ENCODE measurements at places on chromosomes 7 and 10.

- DNase-seq, result no peak
Observed at GRCh38 chr7:91710881-91711280, 169.6 kb downstream of the MTERF1 start.

DNA sequence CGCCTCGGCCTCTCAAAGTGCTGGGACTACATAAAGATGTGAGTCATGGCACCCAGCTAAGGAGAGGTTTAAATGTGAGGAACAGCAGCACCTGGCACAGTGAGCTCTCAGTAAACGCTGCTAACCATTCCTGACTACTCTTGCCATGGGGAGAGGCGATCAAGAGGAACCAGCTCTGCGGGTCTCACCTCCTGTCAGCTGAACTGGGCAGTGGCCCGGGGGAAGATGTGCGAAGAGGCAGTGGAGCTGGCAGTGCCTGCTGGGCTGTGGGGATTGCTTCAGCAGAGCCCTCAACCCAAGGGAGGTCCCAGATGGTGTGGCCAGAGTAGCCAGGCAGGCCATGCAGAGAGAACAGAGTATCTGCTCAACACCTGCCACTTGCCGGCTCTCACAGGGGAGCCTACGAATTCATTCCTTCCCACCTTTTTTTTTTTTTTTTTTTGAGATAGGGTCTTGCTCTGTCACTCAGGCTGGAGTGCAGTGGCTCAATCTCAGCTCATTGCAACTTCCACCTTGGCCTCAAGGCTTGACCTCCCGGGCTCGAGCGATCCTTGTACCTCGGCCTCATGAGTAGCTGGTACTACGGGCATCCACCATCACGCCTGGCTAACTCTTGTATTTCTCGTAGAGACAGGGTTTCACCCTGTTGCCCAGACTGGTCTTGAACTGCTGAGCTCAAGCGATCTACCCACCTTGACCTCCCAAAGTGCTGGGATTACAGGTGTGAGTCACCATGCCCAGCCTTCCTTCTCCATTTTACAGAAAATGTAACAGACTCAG, 6.8 kb downstream of the POLM start:
- no peak for DNase-seq

DNA sequence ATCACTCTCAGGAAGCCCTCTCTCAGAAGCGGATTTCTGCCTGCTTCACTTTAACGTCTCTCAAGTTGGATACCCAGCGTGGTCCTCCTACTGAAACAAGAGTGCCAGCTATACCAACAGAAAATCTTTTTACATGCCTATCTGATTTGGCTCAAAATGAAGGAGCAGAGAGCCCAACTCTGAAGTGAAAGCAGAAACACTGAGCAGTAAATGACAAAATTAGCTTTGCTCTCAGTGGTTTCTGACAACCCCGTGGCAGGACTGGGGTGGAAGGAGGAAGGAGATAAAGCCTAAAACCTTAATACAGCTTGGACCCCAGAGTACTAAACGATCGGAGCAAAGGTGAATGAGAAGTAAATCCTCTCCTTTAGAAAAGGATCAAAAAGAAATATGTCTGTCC, 25.1 kb upstream of the GPR37 start:
- no peak for DNase-seq

GRCh38 chr10:113427236-113427735, 125.6 kb upstream of the HABP2 start:
- DNase-seq, result no peak

DNA sequence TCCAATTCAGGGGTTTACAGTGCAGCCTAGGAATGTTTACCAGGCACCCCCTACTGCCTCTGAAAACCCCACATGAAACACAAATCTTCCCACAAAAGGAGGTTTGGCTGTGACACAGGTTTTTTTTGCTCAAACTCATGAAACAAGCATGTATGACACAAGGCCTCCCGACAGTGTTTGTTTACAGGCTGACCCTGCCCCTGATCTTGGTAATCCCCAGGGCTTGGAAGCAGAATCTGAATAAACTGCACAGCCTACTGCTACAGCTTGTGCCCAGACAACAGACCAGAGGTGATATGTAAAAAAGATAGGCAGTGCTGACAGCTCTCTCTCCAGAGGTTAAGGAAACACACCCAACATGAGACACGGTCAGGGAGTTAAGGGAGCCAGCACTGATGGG, 184.2 kb downstream of the KMT2E start:
- no peak for DNase-seq

DNA sequence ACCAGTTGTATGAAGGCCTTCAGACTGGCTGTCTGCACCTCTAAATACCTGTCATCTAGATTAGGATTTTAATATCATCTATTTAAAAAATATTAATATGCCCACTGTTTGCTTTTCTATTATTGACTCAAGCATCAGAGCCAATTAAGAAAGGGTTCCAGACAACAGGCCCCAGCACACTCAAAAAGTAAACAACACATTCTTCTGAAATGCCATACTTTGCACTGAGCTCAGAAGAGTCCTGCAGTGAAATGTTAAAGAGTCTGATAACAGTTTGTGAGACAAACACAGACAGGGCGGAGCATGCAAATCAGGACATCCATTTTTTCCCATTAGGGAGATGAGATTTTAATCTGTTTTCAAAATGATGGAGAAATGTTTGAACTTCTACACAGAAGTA, 45.9 kb upstream of the KLF6 start:
- peak; percentile 23 for DNase-seq

DNA sequence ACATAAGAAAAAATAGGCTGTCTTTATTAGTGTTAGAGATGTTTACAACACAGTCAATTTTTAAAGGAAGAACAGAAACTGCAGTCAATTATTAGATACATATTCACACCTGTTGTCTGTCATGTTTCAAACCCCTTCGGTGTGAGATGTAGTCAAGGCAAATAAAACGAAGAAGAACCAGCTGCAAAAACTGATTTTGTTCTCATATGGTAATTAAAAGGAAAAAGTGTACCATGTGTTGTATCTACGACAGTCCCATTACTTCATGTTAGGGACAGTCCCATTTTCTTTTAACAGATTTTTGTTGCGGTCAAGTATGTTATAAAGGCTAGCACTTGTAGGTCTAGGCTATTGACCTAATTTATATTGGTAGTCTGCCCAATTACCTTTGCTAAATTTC, 149.4 kb downstream of the LRRN3 start:
- DNase-seq, result no peak

GRCh38 chr7:26880852-26881251, 16.5 kb upstream of the SKAP2 start:
- DNase-seq, result no peak

- no peak for DNase-seq
Observed at GRCh38 chr7:39623732-39624441, 515 bp downstream of the RALA start.

DNA sequence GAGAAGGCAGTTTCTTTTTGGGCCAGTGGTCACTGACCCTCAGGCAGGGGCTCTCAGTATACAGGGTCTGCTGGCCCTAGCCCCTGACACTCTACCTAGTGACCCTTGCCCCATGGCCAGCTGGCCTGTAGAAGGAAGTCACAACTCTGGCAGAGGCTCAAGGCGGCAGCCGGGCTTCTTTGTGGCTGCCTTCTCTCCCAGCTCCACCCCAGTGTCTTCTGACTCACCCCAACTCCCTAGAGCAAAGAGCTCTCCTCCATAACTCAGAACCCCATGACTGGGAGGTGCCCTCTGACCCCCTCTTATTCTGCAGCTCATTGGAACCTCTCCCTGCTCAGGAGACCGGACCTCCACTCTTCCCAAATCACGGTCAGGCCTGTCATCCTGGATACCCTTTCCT, 358.2 kb downstream of the FGFR2 start:
- no peak for DNase-seq
